ENCODE measurements at places on chromosomes 4 and X.

DNA sequence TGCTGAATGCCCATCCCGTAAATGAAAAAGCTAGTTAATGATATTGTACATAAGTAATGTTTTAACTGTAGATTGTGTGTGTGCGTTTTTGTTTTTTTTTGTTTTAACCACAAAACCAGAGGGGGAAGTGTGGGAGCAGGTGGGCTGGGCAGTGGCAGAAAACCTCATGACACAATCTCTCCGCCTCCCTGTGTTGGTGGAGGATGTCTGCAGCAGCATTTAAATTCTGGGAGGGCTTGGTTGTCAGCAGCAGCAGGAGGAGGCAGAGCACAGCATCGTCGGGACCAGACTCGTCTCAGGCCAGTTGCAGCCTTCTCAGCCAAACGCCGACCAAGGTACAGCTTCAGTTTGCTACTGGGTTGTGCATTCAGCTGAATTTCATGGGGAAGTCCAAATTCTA is at the start of gene SPP1:
Gene SPP1, plus strand, starts transcription at position 249 of the 400 bp plus-strand sequence. CDS start 1,182 bp downstream, outside the sequence.
- no peak for DNase-seq
- H3K4me1 ChIP-seq: peaks cover 14% of the 10 kb centered on the region
- peaks cover 15% of the 10 kb centered on the region for H3K27me3 ChIP-seq
- H3K4me3 ChIP-seq: no peak within 1 kb of the TSS
- H3K27ac ChIP-seq: no peak within 1 kb of the TSS

DNA sequence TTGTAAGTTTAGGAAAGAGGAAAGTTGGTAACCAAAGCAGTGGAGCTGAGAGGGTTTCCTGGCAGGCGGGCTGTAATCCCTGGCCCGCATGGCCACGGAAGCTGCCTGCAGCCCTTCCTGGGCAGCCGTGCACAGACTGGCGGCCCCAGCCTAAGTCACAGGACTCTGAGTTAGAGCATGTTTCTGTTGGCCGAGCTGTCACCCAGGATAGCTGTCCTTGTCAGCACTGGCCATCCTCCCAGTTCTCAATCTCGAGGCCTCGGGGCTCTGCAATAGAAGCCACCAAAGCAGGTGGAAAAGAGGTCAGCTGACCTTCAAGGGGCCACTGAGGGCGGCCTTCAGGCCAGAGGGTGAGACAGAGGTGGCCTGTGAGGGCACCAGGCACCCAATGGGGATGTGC is 20.5 kb downstream of the PNMA6E start:
- H3K4me3 ChIP-seq: no peak overlapping the region
- no peaks in the 10 kb centered on the region for H3K27me3 ChIP-seq
- H3K27ac ChIP-seq: no peak overlapping the region
- no peak for DNase-seq
- no peaks in the 10 kb centered on the region for H3K36me3 ChIP-seq
- H3K4me1 ChIP-seq: no peaks in the 10 kb centered on the region

- no peak overlapping the region for H3K27ac ChIP-seq
- no peaks in the 10 kb centered on the region for H3K27me3 ChIP-seq
- no peaks in the 10 kb centered on the region for H3K4me1 ChIP-seq
- DNase-seq: no peak
Observed at GRCh38 chrX:139883984-139884383, 48.9 kb downstream of the ATP11C start.

GRCh38 chrX:132615391-132616131 is 126.7 kb upstream of the MBNL3 start:
- DNase-seq: peak; percentile 44
- H3K4me1 ChIP-seq: no peaks in the 10 kb centered on the region
- H3K27me3 ChIP-seq: no peaks in the 10 kb centered on the region
- no peaks in the 10 kb centered on the region for H3K36me3 ChIP-seq

DNA sequence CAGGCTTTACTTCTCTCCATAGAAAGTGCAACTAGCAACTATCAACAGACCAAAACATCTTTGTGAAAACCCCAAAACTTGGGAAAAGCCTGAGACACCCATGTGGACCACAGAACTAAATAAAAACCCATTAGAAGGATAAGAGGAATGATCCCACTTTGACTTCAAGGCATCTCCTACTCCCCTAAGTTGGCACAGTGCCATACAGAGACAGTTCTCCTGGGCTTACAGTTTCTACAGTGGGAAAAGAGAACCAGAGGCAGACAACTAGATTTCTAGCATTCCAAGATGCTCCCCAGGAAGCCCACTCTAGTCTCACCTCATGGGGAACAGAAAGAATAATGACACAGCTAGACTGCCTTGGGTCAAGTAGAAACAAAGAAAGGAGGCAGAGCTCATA is 20.4 kb downstream of the TMLHE start:
- H3K4me1 ChIP-seq: no peaks in the 10 kb centered on the region
- H3K27ac ChIP-seq: no peak overlapping the region

- no peaks in the 10 kb centered on the region for H3K36me3 ChIP-seq
- no peak overlapping the region for H3K27ac ChIP-seq
- no peak for DNase-seq
- H3K4me1 ChIP-seq: no peaks in the 10 kb centered on the region
- no peak overlapping the region for H3K4me3 ChIP-seq
- no peaks in the 10 kb centered on the region for H3K27me3 ChIP-seq
Observed at GRCh38 chrX:8424912-8425311, 39.7 kb upstream of the VCX3B start.

GRCh38 chr4:38526412-38526811 is 137.6 kb upstream of the KLF3 start:
- DNase-seq: no peak
- no peak overlapping the region for H3K27ac ChIP-seq
- no peaks in the 10 kb centered on the region for H3K27me3 ChIP-seq
- peaks cover 70% of the 10 kb centered on the region for H3K4me1 ChIP-seq
- no peak overlapping the region for H3K4me3 ChIP-seq

Measured in CD14-positive monocyte (primary cell).